Hindlimb muscle (tissue), 1 donor: ENCODE measurements at places on chromosomes 7 and 10.

DNA sequence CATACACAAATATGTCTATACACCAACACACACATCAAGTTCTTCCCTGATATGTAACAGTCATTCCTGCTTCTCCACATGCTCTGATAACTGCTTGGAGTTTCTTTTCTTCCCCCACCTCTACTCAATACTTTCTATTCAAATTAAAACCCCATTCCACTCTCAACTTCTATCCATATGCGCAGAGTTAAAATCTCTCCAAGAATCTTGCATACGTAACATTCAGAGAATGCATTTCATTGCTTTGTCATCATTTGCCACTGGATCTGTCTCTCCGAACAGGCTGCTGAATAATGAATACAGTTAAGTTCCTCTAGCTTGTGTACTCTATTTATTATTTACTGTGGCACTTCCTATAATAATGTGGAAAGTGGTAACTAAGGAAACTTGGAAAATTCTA, 68.8 kb downstream of the DGKB start:
- DNase-seq: no peak

GRCh38 chr10:116198676-116199035, 74.3 kb downstream of the GFRA1 start:
- no peak for DNase-seq

- no peak for DNase-seq
These were observed 15.1 kb downstream of the CYP3A43 start for GRCh38 chr7:99842926-99843325.

- no peak for DNase-seq
These were observed 3.0 kb upstream of the HOXA2 start for GRCh38 chr7:27105301-27106031.

DNA sequence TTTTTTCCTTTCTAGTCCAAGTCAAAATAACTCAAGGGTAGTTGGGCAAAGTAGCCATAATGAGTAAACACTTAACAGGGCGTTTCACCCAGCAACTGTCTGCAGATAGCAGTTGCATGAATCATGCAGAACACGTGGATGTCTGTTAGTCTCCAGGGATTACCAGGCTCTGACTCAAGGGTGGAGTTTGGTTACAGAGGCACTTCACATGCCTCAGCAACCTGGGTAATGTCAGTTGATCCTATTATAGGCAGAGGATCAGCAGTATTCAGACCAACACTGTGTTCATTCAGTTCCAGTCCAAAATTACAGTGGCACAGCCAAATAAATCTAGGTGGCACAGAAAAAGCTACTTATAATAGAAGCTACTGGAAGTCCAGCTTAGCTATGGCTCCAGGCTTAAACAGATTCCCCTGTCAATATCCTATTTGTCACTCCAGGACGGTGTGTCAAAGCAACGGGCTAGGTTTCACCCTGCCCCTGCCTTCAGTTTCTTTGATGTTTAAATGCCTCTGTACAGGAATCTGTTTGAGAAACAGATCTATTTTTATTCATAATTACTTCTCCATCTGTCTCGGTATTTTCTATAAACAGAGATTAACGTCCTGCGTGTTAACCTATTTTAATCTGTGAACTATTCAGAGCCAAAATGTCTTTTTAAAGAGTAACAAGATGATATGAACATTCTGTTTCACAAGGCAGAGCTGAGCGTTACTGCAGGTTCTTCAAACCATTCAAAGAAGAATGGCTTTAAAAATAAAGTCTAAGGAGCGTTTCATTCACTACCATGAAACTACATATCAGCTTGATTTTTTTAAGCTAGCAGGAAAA, 162.6 kb upstream of the AKR1E2 start:
- DNase-seq: peak; percentile 58

DNA sequence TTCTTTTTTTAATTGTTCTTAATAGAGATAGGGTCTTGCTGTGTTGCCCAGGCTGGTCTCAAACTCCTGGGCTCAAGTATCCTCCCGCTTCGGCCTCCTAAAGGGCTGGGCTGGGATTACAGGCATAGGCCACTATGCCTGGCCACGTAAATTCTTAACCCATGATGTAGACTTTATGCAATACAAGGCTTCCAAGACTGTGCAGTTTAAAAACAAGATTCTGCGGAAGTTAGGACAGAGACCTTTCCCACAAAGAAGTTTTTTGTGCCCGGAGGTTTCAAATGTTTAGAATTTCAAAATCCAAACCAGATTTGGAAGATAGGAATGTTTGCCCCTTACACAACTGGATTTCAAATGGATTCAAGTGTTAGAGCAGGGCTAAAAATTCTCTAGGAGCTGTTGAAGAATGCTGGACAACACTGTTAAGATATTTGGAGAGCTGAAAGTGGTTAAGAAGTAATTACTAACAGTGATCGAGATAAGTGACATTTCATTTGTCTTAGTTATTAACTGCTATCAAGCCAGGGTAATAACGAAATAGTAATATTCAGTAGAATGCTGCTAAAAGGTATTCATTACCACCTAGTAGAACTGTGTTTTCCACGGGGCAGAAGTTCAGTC, 7.4 kb downstream of the APBB1IP start:
- no peak for DNase-seq

DNA sequence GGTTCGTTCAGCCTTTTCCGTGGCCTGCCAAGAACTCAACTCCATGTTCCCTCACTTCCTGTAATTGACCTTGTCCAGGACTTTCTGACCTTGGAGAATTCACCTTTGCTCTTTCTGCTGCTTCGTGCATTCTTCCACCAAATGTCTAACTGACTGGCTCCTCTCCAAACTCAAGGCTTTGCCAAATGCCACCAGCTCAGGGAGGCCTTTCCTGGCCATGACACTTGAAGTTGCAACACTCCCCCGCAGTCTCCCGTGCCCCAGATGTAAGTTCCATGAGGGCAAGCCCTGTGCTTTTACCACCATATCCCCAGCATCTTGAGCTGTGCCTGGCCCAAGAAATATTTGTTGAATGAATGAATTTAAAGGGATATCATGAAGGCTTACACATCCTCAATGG, 238.4 kb downstream of the ARHGAP21 start:
- DNase-seq: no peak

DNA sequence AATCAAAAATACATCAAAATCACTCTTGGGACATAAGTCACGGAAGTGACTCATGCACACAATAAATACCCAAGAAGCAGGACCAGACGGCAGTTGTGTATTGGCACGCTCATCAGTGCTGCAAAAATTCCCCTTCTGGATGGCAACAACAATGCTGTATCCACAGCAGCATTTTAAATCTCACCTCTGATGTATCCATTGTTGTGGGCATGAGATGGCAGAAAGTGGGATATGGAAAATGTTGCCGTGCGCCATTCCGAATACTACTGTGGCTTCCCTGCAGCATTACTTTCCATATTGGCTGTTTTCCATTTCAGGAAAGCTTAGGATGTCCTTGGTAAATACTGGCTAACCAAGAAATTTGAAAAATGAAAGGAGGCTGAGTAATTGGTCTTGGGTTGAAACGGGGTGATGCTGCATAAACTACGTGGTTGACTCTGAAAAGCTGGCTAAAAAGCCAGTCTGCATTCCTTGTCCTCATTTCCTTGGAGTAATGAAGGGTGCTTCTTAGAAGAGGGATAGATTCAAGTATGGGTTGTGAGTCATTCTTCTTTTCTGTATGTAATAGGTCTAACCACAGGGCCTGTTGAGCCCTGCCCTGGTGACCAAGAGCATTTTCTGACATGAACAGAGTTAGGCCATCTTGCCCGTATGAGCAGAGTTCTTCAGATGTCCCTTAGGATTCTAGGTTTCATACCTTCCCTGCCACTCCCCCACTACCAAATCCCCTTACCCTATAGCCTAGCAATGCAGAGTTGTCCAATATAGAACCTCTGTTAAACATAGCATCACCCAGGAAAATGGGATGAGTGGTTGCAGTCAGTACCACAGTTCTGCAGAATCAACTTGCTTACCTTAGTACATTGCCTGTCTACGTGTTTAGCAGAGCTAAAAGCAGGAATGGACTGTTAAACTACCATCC, 36.3 kb upstream of the TOMM7 start:
- DNase-seq: no peak

DNA sequence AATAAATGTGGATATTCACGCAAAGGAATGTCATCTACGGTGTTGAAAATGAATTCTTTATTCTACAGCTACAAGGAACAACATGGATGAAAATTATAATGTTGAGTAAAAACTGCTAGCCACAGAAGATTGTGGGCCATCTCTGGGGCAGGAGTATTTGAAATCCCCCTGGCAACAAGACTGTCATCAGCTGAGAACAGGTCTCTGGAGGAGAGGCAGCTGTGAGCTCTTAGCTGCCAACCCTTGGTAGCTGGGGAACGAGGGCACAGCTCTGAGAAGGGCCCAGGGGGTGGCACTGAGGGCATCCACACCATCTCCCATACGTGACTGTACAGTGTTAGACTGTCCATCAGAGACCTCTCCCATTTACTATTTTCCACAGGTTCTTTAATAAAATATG, 340.1 kb upstream of the MGMT start:
- no peak for DNase-seq

DNA sequence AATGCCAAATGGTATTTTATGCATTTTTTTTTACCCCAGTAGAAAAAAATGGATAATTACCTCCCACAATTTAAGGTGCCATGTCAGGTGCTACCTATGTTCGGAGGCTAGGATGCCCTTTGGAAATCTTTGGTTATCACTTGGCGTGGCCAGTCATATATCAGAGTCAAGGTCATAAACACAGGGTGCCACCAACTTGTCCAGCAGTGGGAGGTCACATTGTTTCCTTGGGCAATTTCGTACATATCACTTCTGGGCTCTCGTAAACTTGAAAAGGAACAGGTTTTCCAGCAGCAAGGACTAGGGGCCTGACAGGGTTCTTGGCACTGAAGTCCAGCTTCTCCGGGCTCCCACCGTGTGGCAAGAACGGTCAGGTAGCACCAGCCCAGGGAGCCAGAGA, 48.0 kb upstream of the BHLHA15 start:
- DNase-seq: no peak

DNA sequence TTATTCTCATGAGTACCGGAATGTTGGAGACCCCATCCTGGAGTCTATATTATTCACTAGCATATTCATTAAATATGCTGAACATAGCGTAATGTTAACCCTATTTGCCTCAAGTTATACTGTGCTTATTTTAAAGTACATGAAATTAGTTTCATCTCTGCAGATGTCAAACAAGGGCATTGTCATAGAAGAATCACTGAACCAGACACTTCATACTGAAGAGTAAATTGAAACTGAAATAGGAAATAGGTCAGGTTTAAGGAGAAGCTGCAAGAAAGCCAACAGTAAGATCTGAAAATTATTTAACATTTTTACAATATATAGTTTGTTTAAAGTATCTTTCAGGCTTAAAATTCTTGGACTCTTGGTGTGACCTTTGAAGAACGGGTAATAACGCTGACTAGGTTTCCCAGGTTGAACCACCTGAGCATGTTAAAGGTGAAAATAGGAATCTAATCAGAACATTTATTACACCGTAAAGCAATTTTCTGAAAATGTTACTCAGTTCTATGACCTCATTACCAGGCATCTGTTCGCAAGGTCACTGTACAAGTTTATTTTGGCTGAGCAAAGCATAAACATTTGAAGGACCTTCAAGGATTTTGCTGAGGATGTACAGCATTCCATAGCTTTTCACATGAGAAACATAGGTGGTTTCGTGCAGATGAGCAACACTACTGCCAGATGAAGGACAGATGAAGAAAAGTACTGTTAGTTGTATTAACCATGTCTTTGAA, 82.7 kb downstream of the REEP3 start:
- DNase-seq: no peak

GRCh38 chr10:71191551-71192076, 20.8 kb upstream of the UNC5B start:
- no peak for DNase-seq

- no peak for DNase-seq
These were observed 118.1 kb upstream of the SEM1 start for GRCh38 chr7:96827701-96828100.

- no peak for DNase-seq
These were observed 66.8 kb upstream of the KIF5B start for GRCh38 chr10:32123021-32123420.

DNA sequence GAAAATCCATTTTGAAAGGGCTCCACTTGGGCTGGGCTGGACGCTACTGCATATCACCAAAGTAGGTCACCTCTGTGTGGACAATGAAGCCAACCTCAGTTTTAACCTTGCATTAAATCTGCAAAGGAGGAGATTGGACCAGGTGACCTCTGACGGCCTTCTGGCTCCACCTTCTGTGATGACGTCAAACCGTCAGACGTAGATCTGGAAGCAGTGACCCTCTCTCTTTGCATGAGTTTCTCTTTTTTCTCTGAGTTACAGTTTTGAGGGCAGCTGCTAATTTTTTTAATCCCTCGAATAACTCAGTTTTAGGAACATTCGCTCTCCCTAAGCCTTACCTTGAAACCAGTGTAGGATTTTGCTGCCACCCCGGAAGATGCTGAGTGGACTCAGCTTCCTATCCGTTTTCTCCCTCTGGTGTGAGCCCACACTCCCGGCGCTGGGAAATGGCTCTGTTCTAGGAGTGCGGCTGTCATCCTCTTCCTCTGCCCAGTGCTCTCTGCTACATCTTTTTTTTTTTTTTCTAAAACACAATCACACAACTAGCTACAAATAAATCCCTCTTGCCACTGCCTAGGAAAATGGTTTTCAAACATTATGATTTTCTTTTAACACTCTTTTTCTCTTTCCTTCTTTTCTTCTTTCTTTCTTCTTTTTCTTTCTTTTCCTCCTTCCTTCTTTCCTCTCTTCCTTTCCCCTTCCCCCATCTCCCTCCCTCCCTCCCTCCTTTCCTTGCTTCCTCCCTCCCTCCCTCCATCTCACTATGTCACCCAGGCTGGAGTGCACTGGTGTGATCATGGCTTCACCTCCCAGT, 27.7 kb upstream of the NMT2 start:
- DNase-seq: no peak

GRCh38 chr10:71893920-71894319, 42.9 kb upstream of the PSAP start:
- no peak for DNase-seq

- DNase-seq: no peak
These were observed 730 bp upstream of the RASSF4 start for GRCh38 chr10:44958898-44959246.

- DNase-seq: no peak
These were observed 301.3 kb upstream of the KLF6 start for GRCh38 chr10:4086131-4086898.

- no peak for DNase-seq
These were observed 166.6 kb downstream of the AVL9 start for GRCh38 chr7:32661929-32662328.

DNA sequence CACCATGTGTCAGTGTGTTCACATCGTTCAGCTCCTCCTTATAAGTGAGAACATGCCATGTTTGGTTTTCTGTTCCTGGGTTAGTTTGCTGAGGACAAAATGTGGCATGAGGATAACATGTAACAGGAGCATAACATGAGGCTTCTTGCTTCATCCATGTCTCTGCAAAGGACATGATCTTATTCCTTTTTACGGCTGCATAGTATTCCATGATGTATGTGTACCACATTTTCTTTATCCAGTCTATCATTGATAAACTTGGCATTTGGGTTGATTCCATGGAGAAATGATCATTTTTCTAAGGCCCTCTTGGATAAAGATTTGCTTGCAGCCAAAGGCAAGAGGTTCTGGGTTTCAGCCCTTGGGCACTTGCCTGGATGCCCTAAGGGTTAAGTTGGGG, 128.5 kb upstream of the ZEB1 start:
- DNase-seq: no peak

GRCh38 chr10:72834183-72834825, 59.2 kb upstream of the OIT3 start:
- peak; percentile 80 for DNase-seq

GRCh38 chr10:20486791-20487190, 410.3 kb downstream of the NEBL start:
- DNase-seq: no peak
